ENCODE measurements at places on chromosomes 2 and 18.
A peak's percentile ranks its signal among the peaks of the same experiment; 100 is the strongest.

GRCh38 chr2:34523958-34524514, 924.9 kb upstream of the FAM98A start:
- H3K4me3 ChIP-seq, result no peak overlapping the region
- H3K36me3 ChIP-seq, result no peaks in the 10 kb centered on the region
- H3K4me1 ChIP-seq, result no peaks in the 10 kb centered on the region
- H3K27me3 ChIP-seq, result no peaks in the 10 kb centered on the region
- H3K27ac ChIP-seq, result no peak overlapping the region

- no peak overlapping the region for H3K27ac ChIP-seq
- peaks cover 5% of the 10 kb centered on the region for H3K36me3 ChIP-seq
- H3K27me3 ChIP-seq, result no peaks in the 10 kb centered on the region
- DNase-seq, result no peak
These were observed 145.3 kb upstream of the DAPL1 start for GRCh38 chr2:158649846-158650245.

DNA sequence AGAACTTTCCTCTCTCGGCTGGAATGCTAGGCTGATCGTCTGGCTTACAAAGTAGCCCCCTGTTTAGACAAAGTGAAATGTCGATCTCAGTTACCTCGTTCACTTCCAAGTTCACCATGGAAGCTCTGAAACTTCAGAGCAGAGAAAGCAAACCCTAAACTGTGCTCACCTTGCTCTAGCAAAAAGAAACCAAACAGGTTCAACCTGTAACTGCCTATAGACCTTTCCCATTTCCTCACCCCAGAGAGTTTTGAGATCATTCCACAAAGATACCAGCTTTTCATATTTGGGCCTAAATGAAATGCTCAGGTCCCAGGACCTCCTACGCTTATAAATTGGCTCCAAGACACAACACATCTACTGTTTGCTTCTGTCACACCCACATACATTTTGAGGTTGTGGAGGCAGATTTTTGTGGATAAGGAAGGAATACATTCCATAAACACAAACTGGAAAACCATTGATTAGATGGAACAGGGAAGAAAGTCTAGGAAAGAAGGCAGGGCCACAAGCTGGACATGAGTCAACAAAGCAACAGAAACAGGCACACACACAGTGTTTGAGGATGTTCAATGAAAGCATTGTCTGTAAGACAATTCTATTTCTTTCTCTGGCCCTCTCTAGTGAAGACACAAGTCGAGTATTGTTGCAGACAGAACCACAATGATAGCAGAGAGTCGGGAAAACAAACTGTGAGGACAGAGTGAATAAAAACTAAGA, 52.8 kb upstream of the TGIF1 start:
- no peaks in the 10 kb centered on the region for H3K27me3 ChIP-seq
- H3K4me1 ChIP-seq, result peaks cover 25% of the 10 kb centered on the region

DNA sequence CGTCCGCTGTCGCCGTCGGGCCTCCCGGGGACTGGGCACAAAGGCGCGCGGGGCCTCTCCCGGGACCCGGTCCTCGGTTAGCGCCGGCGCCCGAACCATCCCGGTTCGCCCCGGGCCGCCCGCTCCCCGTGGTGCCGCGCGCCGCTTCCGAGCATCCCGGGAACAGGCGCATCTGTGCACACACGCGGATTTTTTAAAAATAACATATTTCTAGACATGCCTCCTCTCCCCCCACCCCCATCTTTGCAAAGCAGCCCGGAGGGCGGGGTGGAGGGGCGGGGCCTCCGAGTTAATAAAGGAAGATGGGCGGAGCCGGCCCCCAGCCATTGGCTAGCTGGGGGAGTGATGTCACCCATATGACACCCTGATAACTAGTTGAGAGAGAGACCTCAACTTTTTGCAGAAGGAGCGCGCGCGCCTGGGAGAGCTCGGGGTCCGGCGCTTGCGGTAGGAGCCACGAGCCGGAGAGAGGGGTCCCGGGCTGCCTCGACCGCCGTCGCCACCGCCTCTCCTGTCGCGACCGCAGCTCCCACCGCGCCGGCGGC, at the start of gene SOX11:
Gene SOX11, plus strand, starts transcription at position 400 of the 545 bp plus-strand sequence. CDS start 338 bp downstream, outside the sequence.
- no peak for DNase-seq
- H3K27ac ChIP-seq, result peak within 1 kb of the TSS; percentile 95
- peaks cover 31% of the 10 kb centered on the region for H3K4me1 ChIP-seq

DNA sequence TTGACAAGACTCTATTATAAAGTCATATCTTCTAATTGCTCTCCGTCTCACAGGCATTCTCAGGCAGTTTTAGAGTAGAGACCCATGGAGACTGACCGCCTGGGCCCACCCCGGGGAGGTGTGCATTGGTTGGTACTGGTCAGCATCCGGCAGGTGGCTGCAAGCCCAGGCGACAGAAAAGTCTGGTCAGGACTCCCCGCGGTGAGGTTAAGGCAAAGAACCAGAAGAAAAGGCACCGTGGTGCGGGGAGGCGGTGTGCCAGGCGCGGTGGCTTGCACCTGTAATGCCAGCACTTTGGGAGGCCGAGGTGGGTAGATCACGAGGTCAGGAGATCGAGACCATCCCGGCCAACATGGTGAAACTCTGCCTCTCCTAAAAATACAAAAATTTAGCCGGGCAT, 32.5 kb downstream of the AMER3 start:
- no peaks in the 10 kb centered on the region for H3K36me3 ChIP-seq
- H3K4me3 ChIP-seq, result no peak overlapping the region
- H3K27me3 ChIP-seq, result peaks cover 6% of the 10 kb centered on the region
- no peak overlapping the region for H3K27ac ChIP-seq
- H3K4me1 ChIP-seq, result no peaks in the 10 kb centered on the region

- no peaks in the 10 kb centered on the region for H3K27me3 ChIP-seq
- peak overlapping the region; percentile 66 for H3K4me3 ChIP-seq
- H3K4me1 ChIP-seq, result peaks cover 59% of the 10 kb centered on the region
- H3K27ac ChIP-seq, result peak overlapping the region; percentile 92
These were observed 83.9 kb downstream of the STPG4 start for GRCh38 chr2:47070920-47071824.

DNA sequence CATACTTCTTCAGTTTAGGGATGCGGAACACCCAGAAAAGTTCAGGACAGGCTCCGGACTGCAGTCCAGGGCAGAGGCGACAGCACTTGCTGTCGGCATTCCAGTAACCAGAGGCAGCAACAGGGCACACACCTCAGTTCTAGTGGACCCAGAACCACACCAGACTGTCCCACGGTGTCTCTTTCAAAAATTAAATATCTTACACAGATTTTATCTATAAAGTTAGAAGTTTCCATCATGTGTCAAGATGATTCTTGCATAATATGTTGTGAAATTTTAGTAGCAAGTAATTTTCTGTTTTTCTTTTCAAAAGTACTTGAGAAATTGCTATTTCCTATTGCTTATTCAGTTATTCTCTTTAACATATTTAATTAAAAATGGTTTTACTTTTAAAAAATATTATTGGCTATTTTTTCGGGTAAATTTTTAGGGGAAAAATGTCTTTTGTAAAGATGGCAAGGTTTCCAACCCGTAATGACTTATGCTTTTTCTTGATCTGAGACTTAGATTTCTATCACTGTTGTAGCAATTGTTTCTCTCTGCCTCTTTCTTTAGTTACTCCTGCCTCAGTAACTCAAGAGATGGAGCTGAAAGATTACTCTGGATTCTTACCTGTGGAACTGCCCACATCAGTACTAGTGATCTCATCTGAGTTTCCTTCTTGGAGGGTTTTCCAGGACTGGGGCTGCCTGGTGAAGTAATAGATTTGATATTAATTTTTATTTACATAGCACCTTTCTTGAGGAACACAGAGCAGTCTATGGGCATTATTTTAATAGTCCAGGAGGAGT, 182.7 kb downstream of the LTBP1 start:
- H3K4me3 ChIP-seq, result no peak overlapping the region
- H3K4me1 ChIP-seq, result no peaks in the 10 kb centered on the region
- peaks cover 6% of the 10 kb centered on the region for H3K27me3 ChIP-seq
- H3K27ac ChIP-seq, result no peak overlapping the region

DNA sequence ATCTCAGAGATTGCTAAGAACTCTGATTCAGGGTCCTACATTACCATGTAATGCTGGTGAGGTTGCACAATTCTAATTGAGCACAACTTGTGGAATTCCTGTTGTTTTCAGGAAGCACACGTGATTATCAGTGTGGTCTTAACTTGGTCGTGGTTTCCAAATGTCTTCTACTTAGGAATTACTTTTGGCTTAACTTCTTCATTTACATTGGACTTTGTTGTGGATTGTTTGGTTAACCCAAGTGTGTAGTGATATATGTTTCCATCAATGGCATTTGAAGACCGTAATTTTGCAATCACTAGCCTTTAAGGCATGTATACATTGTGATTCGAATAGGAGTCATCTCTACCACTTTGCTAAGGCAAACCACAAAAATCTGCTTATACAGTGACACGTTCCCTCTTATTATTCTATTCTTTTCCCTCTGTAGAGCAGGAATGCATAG, 373.3 kb downstream of the IRS1 start:
- no peak for DNase-seq
- no peak overlapping the region for H3K27ac ChIP-seq
- no peaks in the 10 kb centered on the region for H3K36me3 ChIP-seq
- H3K4me3 ChIP-seq, result no peak overlapping the region

GRCh38 chr18:57561728-57562423, 24.6 kb downstream of the FECH start:
- H3K27ac ChIP-seq, result no peak overlapping the region
- H3K36me3 ChIP-seq, result peaks cover 33% of the 10 kb centered on the region

DNA sequence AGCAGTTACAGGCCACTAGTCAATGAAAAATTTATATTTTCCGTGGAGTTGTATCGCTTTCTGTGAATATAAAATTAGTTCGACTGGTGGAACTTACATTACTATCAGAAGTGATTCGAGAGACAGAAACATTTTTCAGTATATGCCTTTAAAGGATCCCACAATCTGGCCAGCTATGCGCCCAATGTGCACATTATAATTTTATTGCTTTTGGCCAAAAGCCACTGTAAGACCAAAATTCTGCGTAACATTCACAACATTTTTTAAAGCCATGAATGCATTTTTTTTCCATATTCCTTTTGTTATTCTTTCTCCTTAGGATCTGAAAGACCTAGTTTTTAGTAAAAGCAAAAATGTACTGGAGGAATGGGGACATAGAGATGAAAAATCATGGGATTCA, 131.0 kb upstream of the CHAC2 start:
- H3K4me1 ChIP-seq, result no peaks in the 10 kb centered on the region
- H3K36me3 ChIP-seq, result no peaks in the 10 kb centered on the region
- no peak overlapping the region for H3K27ac ChIP-seq
- no peak for DNase-seq

DNA sequence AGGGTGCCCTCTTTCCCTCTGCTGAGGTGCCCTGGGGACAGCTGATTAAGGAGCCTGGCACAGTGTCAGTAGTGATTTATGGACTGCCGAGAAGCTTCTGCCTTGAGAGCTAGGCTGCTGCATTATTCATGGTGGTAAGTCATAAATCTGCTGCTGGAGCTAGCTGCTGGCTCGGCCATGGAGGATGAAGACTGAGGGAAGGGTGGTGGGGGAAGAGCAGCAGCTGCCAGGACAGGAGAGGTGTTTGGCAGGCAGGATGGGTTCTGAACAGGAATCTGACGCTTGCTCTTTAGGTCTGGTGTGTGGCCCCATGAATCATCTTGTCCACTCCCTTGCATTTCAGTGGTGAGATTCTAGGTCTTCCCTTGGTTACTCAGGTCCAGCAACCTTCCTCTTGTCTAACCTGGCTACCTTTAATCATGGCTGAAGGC, 296.3 kb downstream of the DYSF start:
- no peak overlapping the region for H3K27ac ChIP-seq
- peaks cover 8% of the 10 kb centered on the region for H3K27me3 ChIP-seq
- no peak overlapping the region for H3K4me3 ChIP-seq

- DNase-seq, result no peak
- peaks cover 34% of the 10 kb centered on the region for H3K36me3 ChIP-seq
- no peak overlapping the region for H3K4me3 ChIP-seq
- no peak overlapping the region for H3K27ac ChIP-seq
- H3K4me1 ChIP-seq, result peaks cover 26% of the 10 kb centered on the region
These were observed 166.0 kb downstream of the NCK2 start for GRCh38 chr2:105910497-105911238.

DNA sequence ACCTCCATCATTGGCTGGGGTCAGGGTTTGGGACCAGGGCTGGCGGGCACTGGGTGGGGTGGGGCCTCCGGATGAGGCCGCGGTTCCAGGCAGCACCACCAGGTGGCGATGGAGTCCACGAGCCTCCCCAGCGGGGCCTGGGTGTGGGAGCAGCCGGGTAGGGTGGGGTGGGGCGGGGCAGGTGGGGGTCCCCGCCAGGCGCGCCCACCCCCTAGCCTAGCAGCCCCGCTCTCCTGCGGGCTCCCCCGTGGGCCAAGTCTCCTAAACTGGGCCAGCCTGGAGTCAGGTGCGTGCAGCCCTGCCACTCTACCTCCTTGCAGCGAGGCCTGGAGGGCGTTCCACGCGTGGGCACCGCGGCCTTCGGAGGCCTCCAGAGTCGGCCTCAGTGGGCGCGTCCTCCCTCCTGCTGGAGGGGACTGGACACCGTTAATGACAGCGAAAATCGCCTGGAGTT, 187.5 kb downstream of the TWIST2 start:
- peak; percentile 36 for DNase-seq
- no peaks in the 10 kb centered on the region for H3K36me3 ChIP-seq
- H3K27ac ChIP-seq, result no peak overlapping the region
- peaks cover 27% of the 10 kb centered on the region for H3K27me3 ChIP-seq

DNA sequence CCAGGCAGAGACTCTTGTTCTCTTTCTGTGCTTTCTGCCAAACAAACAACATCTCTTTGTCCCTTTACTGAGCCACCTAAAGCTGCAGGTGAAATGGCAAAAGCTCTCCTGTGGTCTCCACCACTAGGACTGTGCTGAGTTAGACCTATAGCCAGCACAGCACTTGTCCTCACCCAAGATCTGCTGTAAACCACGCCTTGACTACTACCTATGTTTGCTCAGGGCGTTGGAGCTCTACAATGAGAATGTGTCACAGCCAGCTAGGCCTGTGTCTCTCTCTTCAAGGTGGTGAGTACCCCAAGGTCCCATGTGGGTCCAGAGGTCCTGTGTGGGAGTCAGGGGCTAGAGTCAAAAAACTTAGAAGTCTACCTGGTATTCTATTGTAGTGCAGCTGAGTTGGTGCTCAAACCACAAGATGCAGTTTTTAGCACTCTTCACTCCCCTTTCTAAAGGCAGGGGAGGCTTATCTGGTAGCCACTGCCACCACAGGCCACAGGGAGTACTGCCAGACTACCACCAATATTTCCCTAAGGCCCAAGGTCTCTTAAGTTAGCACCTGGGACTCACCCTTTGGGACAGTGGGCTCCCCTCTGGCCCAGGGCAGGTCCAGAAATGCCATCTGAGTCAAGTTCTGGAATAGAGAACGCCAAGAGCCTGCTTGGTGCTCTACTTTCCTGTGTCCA, 96.8 kb upstream of the RPRM start:
- H3K27ac ChIP-seq, result no peak overlapping the region
- H3K4me1 ChIP-seq, result no peaks in the 10 kb centered on the region
- no peak for DNase-seq
- no peaks in the 10 kb centered on the region for H3K36me3 ChIP-seq
- H3K4me3 ChIP-seq, result no peak overlapping the region
- no peaks in the 10 kb centered on the region for H3K27me3 ChIP-seq

GRCh38 chr2:62662554-62662953, 43.0 kb upstream of the EHBP1 start:
- no peaks in the 10 kb centered on the region for H3K27me3 ChIP-seq
- no peaks in the 10 kb centered on the region for H3K36me3 ChIP-seq
- H3K27ac ChIP-seq, result no peak overlapping the region
- DNase-seq, result no peak
- no peak overlapping the region for H3K4me3 ChIP-seq
- H3K4me1 ChIP-seq, result peaks cover 23% of the 10 kb centered on the region

Measured in stimulated activated naive B cell treated with anti-CD40 and anti-IgM and Interleukin-4, amounts not matched to agents 10 μg/mL and 1 μg/mL and 100 μg/mL, for 72 hours (primary cell).